ENCODE measurements at places on chromosomes 4 and X.

DNA sequence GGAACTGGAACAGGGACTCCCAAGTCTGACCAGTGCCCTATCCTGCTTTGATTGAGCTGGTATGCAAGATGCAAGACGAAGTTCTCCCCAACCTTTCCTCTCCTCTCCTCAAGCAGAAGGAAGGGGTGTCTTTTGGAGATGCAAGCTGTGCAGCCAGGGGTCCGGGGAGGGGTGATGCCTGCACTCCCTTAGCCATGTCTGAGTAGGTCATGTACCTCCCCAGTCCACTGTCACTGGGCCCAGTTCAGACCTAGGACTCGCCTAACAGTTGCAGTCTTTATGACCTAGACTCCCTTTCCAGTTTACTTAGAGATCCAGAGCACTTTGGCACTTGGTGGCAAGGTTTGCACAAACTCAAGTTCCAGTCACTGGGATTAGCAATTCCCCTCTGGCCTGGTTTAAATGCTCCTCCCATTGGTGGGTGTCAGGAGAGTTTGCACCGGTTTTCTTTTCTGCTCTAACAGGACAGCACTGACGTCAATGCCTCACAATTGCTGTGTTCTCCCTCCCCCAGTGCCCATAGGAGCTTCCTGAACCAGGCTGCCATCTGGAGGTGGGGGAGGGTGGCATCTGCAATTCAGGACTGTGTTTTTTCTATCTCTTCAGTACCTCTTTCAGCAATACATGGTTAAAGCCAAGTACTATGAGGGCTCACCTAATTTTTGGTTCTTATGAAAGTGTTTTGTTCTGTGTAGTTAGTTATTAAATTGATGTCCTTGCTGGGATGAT lies 782.2 kb downstream of the ARAP2 start:
- DNase-seq: peak; percentile 15

GRCh38 chr4:145564540-145564939 lies 54.6 kb upstream of the MMAA start:
- no peak for DNase-seq

DNA sequence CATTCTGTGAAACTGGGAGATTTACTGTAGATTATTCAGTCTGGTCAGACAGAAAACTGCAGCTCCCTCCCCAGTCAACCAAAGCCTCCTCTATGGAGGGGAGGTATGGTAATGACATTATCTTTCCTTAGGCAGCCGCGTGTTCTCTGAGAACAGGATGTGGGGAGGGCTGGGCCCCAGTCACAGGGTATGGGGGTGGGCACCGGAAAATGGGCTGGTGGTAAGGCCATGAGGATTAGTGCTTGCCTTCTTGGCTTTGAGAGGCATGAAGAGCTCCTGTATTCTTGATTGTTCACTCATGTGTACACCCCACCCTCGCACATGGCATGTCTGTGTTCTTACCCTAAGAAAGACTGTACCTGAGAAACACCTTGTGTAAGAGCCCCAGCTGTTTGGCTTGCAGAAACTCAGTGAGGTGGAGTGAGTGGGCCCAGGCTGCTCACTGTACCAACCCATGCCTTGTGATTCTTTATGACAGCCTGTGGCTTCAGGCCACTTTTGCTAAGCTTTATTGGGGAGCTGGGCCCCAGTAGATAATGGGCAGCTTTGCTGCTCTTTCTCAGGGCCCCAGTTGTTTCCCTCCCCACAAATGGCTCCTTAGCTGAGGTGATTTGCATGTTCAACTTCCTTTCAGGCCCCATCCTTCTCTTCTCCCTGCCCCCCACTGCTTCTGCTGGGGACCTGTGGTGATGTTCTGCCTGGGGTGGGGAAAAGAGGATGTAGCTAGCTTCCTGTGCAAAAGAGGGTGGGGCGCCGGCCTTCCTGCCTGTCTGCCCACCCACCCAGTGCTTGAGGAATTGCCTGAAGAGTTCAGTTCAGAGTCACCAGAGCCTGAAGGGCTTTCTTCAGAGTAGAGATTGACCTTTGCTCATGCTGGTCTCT lies 30.7 kb downstream of the MSN start:
- no peak for DNase-seq

DNA sequence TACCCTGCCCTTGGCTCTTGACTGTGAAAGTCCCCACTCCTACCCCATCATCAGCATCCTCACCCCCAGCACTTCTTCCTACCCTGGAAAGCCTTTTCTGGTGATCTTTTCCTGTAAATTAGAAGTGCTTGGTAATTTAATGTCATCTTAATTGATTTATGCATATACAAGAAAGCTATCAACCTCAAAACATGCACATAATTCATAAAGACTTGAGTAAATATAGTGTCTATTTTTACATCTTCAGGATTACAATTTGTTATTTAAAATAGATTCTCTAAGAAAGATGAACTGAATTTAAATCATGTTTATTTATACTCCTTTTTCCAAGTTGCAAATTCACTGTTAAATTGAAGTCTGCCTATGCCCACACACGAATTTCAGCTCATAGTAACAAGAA lies 36.0 kb upstream of the EXOC1L start:
- no peak for DNase-seq

- DNase-seq: no peak
Observed at GRCh38 chr4:22848332-22848731, 155.6 kb downstream of the GBA3 start.

- DNase-seq: peak; percentile 61
Observed at GRCh38 chr4:1766106-1767060, 26.7 kb upstream of the FGFR3 start.

DNA sequence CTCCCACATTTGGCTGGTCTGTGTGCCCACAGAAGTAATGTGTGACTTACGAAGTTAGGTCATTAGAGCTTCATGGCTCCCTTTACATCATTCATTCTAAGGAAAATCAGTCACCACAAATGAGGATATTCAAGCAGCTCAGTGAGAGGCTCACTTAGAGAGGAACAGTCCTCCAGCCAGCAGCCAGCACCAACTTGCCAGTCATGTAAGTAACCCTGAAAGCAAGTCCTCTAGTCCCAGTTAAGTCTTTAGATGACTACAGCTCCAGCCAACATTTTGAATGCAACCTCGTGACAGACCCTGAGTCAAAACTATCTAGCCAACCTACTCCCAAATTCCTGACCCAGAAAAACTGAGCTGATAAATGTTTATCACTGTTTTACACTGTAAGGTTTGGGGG lies 71.3 kb downstream of the LRBA start:
- DNase-seq: no peak

- no peak for DNase-seq
Observed at GRCh38 chr4:138492176-138492575, 250.0 kb upstream of the SLC7A11 start.

DNA sequence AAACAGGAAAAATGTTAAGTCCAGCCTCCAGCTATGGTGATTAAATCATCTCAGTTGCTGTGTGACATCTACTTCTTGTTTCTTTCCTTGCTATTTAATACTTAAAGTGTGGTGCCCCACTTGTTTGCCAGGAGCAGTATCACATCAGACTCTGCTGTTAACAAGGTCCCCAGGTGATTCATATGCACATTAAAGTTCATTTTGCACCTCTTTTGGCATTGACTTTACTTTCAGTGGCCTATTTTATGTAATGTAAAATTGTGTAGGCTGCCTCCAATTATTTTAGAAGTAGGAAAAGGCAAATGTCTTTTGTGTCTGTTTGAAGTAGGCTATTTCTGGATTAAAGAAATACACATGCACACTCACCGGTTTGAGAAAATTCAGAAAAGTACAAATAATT lies 47.5 kb downstream of the CPE start:
- no peak for DNase-seq

GRCh38 chrX:40502688-40503087 lies 78.1 kb upstream of the ATP6AP2 start:
- DNase-seq: no peak

DNA sequence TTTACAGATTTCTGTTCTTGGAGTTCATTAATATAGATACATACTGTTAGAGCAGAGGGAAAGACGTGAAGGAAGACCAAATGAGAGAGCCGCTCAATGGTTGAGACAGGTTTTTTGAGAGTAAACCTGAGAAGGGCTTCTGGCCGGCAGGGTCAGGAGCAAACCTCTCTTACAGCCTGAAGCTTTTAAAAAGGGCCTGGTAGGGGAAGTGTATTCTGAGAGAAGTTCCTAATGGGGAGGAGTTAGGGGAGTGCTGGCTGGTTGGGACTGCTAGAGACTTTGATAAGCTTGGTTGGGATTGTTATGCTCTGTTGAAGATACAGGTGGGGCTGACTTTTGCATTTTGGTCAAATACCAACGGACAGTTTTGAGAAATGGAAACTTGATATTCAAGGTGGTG lies 186.8 kb upstream of the PABPC4L start:
- no peak for DNase-seq

DNA sequence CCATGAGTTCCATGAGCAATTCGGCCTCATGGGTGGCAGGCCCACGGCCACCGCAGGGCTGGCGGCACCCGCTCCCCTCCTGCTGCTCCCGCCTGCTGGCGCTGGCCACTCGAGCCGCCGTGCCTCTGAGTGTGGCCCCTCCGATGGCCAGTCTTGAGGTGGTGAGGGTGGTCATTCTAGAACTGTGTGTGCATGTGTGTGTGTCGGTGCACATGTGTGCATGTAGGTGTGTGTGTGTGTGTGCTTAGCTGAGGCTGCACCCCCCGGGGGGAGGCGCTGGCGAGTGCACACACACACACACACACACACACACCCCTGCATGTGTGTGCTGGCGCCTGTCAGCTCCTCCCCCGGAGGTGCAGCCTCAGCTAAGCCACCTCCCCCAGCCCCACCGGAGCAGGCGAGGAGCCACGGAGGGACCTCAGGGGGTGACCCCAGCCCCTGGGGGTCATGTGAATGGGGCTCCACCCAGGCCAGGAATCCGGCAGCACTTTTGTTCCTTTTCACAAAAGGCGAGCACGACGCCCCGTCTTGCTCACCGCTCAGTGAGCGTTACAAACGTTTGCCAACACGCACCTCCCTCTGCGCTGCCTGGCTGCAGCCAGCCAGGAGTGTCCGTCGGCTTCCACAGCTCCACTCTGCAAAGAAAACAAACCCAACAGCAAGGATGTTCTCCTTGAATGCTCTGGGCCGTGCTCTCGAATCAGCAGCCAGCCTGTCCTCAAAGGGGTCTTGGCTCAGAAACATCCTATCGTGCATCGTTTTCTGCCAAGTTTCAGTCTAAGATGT lies 29.9 kb downstream of the FGFRL1 start:
- no peak for DNase-seq

DNA sequence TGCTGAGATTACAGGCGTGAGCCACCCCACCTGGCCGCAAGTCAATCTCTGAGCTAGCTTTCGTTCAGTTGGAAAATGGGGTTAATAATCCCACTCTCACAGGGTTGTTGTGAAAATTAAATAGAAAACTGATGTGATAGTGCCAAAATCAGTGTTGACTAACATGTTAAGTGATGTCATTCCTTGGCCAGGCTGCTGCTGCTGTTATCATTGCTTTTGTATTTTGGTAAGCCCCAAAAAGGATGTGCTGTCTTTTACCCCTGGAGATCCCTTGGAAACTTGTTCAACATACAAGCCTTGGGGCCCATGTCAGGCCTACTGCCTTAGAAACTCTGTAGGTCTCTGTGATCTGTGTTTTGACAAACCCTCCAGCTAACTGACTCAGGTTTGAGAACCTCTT lies 106.3 kb downstream of the AFF1 start:
- no peak for DNase-seq

- DNase-seq: peak; percentile 31
Observed at GRCh38 chr4:163681208-163681821, 186.8 kb downstream of the TMA16 start.

DNA sequence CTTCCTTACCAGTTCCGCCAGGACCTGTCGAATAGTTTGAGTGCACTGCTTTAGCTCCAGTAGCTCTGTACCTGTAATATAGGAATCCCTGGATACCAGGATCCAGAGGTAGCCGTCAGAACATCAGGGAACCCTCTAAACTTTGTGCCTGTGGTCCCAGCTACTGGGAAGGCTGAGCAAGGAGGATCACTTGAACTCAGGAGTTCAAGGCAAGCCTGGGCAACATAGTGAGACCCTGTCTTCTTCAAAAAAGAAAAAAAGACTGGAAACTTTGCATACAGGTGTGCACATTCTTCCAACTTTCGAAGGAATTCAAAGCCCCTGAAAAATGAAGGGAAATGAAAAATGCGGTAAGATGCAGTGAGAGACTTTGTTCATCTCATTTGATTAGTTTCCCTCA lies 32.6 kb upstream of the FAM193A start:
- no peak for DNase-seq

GRCh38 chr4:68490826-68491457 lies 43.7 kb downstream of the TMPRSS11E start:
- no peak for DNase-seq

GRCh38 chr4:138500869-138501268 lies 258.7 kb upstream of the SLC7A11 start:
- DNase-seq: no peak

- no peak for DNase-seq
Observed at GRCh38 chr4:8582436-8582835, 2.2 kb downstream of the GPR78 start.

DNA sequence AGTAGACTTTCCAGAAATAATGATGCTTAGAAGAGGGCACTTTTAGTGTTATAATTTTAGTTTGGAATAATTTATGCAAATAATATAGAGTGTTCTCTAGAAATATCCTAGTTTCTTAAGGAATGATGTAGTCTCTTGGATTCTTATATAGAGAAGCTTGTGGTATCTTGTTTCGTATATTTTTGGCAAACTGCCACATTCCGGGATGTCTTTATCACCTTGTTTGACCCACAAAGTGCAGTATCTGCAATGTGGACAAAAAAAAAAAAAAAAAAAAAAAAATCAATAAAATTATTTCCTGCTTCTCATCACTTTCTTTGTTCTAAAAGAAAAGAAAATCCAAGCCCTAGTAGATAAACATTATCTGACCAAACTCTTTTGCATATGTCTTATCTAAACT lies 1577.7 kb upstream of the TENM3 start:
- no peak for DNase-seq

- DNase-seq: no peak
Observed at GRCh38 chr4:122293374-122294365, 85.1 kb upstream of the ADAD1 start.

DNA sequence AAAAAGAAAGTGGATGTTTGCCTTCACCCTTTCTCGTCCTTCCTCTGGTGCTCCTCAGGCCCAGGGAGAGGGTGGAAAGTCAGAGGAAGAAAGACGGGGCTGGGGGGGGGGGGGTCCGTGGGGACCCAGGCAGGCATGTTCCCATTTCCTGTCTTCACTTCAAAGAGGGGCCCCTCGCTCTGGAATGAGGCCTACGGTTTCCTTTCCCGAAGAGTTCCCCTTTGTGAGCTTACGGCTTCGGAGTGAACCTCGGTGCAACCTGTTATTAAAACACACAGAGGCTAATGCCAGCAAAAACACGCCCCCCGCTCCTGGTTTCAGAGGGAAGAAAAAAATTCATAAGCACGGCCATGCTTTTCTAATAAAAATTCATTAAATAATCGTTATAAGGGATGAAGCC lies 40.1 kb downstream of the SHOX start:
- DNase-seq: no peak

DNA sequence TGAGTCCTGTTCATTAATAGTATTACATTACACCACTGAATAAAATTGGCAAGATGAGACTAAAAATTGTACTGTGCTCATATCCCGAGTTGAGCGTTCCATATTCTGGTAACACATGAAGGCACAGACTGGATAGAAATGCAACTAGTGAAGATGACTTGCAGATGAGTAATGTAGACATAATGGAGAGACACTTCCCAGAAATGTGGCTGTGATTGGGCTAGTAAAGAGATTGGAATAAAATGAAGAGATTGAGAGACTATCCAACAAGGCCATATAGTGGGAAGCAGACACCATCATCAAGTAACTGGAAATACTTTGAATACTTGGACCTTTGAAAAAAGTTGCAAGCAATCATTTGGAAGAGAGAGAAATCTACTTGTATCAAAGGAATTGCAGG lies 77.3 kb downstream of the DCAF8L1 start:
- DNase-seq: no peak
